Fibroblast of villous mesenchyme (primary cell): ENCODE measurements at places on chromosomes 5 and 9. TPM values are rescaled to one million over a fixed set of nuclear protein-coding genes. Genes with fewer than 3 reads are reported as not detected.

OR13C5 gene
- total RNA-seq: not detected in 2 replicates

PCDHGA11 gene
- total RNA-seq: 11.0 and 15.5 TPM in 2 replicates

NTNG2 gene
- 0.86 and 1.9 TPM in 2 replicates for total RNA-seq

DNA sequence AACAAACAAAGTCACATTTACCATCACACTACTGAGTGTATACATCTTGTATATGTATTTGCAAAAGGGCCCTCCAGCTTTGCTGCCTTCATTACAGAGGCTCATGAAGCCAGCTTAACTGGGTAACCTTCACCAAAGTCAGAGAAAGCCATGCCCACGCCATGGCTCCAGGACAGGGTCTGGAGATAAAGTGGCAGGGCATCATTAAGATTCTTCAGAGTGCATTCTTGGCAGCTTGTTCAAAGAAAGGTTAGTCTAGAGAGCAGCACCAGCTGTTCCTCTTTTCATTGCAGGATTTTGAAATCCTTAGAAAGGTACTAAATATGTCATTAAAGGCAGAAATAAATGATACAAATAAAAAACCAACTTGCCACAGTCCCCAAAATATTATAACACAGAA lies 333.2 kb downstream of the NDUFS4 start:
- DNase-seq: no peak

DNA sequence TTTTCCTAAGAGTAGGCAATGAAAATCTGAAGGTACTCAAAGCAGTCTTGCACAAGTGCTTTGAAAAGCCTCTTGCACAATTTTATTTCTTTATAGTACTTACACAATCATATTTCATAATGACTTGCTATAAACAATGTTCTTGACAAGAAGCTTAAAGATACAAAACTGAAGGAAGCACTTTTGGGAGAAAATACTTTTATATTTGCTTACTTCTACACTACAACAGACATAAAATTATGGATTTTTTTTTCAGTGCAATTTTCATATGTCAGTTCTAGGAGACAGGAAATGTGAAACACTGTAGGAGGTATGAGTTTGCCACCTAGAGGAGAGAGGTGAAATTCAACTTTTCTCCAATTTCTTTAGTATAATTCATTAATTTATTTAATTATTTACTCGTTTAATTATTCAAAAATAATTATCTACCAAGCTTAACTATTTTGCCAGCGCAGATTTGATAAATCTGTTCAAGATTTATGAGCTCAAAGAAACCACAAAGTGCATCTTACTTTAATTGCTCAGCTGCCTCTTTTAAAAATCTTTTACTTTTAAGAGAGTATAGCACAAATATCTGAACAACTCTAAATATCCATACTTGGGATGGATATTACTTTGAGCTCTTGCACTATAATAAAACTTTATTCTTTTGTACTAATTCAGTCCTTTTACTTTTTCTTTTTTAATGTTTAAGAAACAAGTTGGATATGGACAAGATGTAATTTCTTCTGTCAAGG lies 29.0 kb upstream of the CDKN2B start:
- DNase-seq: peak; percentile 86

DNA sequence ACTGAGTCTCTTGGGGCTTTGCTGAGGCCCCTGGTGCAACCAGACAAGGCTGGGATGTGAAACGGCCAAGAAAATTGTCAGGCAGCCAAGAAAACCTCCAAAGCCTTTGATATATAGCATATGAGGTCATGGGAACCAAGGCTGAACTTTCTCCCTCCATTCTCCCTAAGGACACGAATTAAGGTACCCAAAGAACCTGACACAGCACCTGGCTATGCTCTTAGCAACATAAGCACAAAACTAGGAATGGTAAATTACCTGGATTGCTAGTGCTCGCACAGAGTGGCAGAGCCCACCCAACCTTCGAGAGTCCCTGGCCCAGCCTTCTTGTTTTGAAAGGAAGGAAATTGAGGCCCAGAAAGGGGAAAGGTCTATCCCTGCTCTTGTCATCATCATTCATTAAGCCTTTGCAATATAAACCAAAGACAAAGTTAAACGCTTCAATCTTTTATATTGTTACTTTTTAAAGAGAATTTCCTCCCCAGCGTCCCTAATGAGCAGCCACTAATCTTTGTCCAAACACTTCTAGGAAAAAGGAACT lies 220.0 kb upstream of the NR4A3 start:
- DNase-seq: peak; percentile 3

DNA sequence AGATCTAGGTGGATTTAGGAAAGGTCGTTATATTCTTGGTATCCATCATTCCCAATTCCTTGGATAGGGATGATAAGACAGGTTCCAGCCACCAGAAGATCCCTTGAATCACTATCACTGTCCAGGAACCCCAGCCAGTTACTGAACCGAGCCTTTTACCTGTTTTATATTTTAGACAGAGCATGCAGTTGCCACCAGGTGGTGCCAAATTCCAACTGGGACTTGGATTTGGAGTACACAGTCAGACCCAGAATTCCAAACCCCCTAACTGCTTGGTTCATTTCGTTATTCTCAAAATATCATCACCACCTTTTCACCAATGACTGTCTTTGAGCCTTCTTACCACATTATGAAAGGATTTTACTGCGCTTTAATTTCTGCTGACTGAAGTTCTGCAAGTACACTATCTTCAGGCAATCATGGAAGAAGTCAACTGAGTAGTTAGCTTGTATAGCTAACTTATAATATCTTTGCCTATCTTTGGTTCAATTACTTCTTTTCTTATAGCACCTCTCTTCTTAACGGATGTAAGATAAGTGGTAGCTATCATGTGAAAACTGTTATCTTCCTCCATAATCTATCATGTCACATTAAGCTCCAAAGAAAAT lies 191.8 kb downstream of the PRR16 start:
- DNase-seq: peak; percentile 32

DNA sequence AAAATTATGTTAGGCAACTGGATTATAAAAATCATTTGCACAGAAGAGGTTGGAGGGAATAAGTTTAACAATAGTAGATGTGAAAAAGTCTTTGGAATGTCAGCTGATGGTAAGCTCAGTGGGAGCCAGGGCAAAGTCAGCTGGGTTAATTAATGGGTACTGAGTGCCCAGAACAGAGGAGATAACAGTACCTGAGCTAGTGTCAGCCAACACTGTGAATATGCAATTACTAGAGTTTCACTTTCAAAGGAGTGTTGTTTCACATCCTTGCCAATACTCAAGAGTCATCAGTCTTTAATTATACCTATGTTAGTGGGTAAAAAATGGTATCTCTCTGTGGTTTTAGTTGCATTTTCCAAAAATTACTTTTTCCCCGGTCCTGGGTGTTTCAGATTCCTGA lies 135.1 kb downstream of the KIF4B start:
- no peak for DNase-seq

DNA sequence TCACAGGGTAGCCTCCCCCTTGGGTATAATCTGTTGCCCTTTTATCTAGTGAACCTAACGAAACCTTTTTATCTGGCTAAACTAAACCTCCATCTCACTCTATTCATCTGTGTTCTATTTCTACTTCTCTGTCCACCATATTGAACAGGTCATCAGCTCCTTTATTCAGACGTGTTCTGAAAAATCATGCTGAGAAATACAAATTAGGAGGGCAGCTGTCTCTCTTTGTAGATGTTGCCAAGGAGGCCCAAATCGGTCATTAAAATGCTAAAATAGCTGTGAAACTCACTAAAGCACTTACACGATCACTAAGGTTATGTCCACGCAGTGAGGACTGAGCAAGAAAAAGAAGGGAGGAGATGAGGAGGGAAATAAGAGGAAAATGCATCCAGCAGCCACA lies 115.6 kb upstream of the RETREG1 start:
- DNase-seq: no peak

DNA sequence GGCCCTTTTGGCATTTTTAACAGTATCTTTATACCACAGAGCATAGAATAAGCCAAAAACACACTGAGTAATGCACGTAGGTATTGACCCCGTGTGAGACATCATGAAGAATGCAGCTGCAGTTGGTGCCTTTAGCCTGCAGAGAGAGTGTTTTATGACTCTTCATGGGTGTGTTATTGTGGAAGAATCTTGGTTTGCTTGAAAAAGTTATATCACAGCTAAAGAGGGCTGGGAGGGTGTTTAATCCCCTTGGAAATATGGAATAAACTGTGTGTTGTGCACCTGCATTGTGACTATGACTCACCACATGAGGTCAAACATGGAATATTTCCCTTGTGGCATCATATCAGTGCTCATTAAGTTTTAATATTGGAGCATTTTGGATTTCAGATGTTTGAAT lies 458.7 kb downstream of the CDH9 start:
- no peak for DNase-seq

GRCh38 chr9:94740145-94740840 lies 13.8 kb downstream of the AOPEP start:
- DNase-seq: peak; percentile 91

GRCh38 chr9:14913366-14913765 lies 3.1 kb upstream of the FREM1 start:
- DNase-seq: no peak

DNA sequence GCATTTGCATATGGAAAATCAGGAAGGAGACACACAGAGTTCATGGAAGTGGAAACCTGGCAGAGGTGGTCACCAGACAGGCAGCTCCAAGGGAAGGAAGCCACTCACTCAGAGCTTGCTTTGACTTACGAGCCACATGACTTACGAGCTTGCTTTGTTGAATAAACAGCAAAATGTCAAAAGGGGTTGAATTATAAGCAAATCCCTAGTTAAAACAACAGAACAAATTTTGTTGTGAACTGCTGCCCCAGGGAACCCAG lies 164.3 kb downstream of the SYK start:
- DNase-seq: no peak

DNA sequence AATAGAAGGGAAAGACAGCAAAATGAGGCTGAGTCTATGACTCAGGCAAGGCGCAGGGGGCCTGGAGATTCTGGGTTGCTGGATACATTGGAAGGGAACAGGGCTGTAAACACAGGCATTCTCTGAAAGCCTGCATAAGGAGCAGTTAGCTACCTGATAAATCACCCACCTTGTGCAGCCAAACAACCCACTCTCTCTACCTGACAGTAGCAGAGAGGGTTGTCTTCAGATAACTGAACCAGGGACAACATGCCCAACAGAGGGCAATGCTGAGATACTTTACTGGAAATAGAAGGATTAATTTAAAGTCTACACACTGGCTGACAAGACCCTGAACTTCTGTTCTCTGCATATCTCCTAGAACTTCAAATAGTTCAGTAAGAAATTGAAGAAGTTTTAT lies 161.6 kb downstream of the KCTD16 start:
- DNase-seq: no peak

- no peak for DNase-seq
Measured at GRCh38 chr5:151078490-151079262, 2.2 kb downstream of the TNIP1 start.

- no peak for DNase-seq
Measured at GRCh38 chr9:133603135-133603927, 5.9 kb downstream of the FAM163B start.

- peak; percentile 12 for DNase-seq
Measured at GRCh38 chr5:1208743-1209488, 7.5 kb downstream of the SLC6A19 start.

DNA sequence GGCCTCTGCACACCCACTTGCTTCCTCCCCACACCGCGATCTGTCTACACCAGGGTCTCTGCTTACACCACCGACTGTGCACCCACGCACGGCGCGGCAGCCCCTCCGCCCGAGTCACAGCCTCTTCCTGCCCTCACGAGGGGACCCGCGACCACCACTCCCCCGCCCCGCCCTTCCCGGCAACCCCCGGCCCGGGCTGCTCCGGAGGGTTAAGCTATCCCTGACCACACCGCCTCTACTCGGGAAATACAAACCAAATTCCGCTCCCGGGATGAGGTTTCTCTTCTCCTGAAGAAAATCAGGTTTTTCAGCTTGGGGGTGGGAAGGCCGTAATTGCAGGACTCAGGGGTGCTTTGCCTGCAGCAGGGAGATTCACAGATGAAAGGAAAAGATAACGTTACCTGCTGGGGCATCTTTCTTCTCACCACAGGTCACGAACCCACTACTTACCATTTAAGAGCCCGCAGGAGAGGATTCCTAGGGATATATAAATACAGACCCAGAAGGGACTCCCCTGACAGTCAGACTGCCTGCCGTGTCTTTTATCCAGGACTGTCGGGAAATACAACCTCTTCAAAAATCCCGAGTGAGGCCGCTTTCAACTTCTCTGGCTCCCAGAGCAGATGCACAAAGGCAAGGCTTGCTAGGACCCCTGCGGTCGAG lies 63.5 kb downstream of the ROR2 start:
- no peak for DNase-seq

- peak; percentile 51 for DNase-seq
Measured at GRCh38 chr5:60687927-60688720, 11.8 kb downstream of the DEPDC1B start.

DNA sequence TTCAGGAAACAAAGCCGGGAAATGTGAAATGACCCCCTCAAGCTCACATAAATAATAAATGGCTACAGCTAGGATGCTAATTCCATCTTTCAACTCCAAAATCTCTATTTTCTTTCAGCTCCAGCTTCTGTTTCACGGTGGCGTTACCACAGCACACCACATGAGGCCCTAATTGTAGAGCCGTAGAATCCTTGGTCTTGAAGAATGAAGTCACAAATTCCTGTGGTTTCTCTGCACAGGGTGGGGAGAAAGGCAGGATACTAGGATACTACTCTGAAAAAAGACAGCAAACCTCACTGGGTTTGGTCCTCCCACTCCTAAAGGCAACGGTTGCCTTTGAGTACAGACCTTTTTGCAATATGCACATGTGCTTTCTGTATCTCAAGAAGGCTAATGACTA lies 13.9 kb upstream of the RARS1 start:
- peak; percentile 96 for DNase-seq

GRCh38 chr5:110032376-110032775 lies 342.6 kb downstream of the MAN2A1 start:
- DNase-seq: no peak

DNA sequence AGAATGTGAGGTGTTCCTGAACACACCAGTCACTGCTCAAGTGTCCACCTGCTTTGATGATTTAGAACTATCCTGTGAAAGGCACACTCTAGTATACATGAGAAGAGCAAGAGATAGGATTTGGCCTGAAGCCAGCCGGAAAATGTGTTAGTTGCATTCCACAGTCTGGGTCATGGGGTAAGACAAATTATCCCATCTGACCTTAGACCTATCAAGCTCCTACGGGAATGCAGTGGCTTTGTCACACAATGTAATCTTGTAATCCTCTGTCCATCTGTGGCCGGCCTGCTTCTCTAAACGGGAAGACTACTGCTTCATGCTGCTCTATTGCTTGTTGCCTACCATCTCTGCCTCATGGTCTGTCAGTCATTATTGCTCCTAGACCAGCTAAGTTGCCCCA lies 92.4 kb upstream of the PRRC1 start:
- DNase-seq: no peak

DNA sequence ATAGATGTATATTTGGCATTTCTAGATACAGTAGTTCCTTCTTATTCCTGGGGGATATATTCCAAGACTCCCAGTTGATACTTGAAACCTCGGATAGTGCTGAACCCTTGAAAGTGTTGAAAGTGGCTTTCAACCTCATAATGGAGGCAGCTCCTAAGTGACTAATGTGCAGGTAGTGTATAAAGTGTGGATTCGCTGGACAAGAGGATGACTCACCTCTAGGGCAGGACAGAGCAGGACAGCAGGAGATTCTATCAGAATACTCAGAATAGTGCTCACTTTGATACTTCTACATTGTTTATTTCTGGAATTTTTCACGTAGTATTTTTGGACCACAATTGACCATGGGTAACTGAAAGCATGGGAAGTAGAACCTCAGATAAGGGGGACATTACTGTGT lies 1138.9 kb upstream of the WWC1 start:
- no peak for DNase-seq
